ENCODE measurements at places on chromosomes 3 and 15.

- DNase-seq, result peak; percentile 52
These were observed 141.9 kb upstream of the C2CD4B start for GRCh38 chr15:62306851-62307504.

GRCh38 chr3:153830552-153830951, 290.6 kb upstream of the ARHGEF26 start:
- DNase-seq, result no peak

- DNase-seq, result no peak
These were observed 29.5 kb upstream of the USP3 start for GRCh38 chr15:63474810-63475316.

DNA sequence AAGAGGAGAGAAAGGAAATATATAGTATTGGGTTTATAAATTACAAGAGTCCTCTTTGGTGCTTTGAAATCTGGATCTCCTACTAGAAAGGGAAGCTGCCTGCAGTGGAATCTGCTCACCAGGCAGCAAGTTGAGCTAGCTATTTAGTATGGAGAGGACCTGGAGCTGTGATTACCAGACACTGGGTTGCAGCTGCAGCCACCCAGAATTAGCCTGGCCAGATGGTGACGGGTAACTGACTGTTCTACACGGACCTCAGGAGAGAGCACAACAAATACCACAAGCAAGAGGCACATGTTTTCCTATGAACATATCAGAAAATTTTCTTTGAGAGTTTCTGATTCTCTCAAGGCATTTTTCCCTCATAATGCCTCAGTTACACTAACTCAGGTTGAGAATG, 46.5 kb downstream of the SYNPR start:
- no peak for DNase-seq

DNA sequence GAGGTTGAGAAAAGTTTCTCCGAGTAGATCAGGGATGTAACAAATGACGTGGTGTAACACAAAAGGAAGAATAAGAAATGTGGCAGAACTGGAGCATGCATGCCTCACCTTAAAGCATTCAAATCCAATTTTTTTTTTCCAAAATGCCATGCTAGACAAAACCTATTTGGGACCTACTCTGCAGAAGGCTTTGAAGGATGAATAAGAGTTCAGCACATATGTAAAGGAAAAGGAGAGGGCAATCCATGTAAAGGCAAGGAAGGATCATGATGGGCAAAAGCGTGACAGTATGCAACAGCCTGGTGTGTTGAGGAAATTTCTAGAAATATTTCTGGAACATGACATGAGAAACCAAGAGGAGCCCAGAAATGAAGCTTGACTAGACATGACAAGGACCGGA, 116.4 kb downstream of the OXNAD1 start:
- DNase-seq, result no peak

GRCh38 chr3:38623539-38623938, 25.9 kb downstream of the SCN5A start:
- DNase-seq, result no peak

GRCh38 chr3:14358426-14359211, 43.8 kb upstream of the SLC6A6 start:
- no peak for DNase-seq

GRCh38 chr3:171267104-171267503, 193.1 kb downstream of the TNIK start:
- DNase-seq, result no peak

DNA sequence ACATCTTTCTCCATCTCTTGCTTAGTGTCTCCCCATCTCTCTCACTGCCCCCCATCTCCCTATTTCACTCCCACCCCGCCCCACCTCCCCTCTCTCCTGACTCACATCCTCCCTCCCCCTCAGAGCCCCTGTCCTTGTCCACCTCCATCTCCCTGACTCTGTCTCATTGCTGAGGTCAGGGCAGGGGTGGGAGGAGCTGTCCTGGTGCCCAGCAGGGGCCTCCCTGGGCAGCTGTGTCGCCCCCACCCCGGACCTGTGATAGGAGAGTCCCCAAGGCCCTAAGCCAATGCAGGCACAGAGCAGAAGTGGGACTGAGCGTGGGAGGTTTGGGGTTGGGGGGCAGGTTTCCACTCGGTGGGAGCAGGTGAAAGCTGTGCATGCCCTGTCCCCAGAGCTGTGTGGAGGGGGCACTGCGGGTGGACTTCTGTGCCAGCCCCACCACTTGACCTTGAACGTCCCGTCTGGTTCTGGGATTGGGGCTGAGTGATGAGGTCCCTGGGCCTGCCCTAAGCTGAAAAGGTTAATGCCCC, 210.8 kb downstream of the TBC1D2B start:
- no peak for DNase-seq
